ENCODE measurements at places on chromosomes 6 and 20.

DNA sequence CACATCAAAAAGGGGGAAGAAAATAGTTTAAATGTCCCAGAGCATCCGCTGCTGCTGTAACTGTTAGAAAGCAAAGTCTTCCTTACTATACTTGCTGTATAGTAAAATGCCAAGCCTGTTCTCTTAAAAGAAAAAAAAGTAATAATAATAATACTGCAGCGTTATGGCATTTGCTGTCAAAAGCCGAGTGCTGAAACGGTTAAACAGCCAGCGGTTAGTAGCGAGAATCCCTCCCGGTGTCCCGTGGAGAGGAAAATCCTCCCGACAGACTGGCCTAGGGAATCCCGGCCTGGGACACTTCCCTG, 19.5 kb upstream of the NFATC2 start:
- DNase-seq, result no peak

DNA sequence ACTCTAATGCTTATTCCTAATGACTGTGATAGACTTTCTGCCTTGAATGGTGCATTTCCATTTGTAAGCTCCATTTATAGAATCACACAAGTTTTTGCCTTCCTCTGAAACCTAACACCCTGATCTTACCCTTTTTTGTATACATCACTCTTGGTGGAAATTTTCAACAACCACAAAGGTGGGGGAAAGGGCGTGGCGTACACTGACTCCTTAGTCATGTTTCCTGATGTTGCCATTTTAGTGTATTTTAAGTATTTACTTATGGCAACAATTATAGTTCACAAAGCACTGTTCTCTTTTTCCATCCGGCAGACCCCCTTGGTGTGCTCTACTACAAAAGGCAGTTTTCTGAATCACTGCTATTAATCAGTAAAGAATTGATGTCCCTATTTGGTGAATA, 92.0 kb downstream of the ATXN1 start:
- no peak for DNase-seq

DNA sequence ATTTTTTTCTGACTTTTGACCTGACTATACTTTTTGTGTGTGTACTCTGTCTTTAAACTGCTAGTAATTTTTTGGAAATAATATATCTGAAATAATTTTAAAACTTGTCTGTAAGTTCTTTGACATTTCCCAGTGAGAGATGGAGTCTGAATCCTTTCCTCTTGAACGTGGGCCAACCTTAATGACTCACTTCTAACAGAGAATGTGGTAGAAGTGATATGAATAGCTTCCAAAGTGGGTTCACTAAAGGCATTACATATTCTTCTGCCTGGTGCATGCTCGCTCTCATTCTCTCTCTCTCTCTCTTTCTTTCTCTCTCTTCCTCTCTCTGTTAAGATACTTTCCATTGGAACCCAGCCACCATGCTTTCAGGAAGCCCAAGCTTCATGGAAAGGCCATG, 108.7 kb upstream of the FERMT1 start:
- DNase-seq, result no peak

GRCh38 chr6:82569022-82569421, 205.4 kb downstream of the TPBG start:
- DNase-seq, result no peak

GRCh38 chr6:122289762-122290539, 109.5 kb upstream of the HSF2 start:
- no peak for DNase-seq

- DNase-seq, result no peak
These were observed 77.5 kb downstream of the FOXA2 start for GRCh38 chr20:22506827-22507226.

DNA sequence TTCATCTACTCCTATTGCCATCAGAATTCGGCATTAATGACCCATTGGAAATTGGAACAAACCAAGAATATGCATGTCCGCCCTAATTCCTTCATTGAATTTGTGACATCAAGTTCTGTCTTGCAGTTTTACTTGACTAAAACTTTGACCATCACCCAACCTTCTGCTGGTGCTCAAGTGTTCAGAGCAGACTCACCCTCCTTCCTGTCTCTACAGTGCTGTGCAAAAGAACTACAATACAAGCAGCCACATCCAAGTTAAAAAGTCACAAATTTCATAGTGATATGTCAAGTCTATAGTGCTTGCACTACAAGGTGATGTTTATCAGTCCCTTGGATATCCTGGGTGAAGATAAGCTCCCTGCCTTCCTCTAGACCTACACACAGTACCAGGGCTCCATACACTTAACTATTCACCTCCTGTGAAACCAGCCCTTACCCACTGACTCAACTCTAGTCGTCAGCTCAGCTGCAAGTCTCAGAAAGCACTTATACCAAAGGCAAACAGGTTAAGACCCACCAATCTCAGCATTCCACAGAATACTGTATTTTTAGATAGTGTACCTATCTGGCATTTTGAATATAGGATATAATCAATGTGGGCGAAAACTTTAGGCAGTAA, 23.6 kb downstream of the SNX5 start:
- no peak for DNase-seq

DNA sequence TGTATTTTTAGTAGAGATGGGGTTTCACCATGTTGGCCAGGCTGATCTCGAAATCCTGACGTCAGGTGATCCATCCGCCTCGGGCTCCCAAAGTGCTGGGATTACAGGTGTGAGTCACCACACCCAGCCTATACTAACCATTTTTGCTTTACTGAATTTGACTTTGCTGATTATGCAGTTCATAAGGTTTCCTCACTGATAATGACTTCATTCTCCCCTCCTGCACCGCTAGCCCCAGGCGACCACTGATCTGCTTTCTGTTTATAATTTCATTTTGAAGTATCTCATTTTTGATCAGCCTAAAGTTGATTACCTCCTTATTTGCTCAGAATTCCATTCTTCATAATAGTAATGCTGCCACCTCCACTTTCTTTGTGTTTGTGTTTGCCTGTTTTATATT, 48.7 kb upstream of the FAM83D start:
- no peak for DNase-seq

GRCh38 chr6:13531956-13532355, 42.4 kb upstream of the SIRT5 start:
- DNase-seq, result no peak

DNA sequence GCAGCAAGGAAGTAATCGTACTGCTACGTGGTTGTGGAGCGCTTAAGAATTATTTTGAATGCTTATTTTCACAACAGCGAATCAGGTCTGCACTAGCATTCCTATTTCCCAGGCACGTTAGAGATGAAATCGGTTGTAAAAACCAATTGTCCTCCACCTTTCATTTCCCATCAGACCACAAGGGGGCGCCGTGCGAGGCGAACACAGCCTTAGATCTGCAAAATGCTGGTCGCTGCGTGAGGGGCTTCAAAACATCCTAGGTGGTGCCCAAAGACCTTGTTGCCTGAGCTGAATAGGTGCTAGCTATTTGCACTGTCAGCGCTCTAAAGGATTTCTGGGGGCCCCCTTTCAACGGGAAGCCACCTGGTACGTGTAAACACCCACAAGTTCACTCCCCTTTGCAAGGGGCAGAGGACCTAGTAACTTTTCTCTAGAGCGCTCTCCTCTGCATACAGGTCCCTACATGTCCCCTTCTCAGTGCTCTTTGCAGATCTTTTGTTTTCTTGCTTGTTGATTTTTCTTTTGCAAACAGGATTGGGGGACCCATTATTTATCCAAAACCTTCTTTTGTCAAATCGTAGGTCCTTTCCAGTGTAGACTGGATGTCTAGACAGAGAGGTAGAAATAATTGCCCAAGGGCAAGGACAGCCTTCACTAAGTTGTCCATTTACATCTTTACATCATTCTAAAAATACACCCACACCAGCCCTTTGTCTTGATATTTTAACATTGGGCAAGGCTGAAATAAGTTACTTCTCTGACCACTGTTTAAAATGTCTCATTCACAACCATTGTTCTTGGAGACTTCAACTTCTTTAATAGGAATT, 59.8 kb downstream of the NEDD9 start:
- no peak for DNase-seq

GRCh38 chr6:131923356-131923755, 27.8 kb downstream of the CCN2 start:
- no peak for DNase-seq

Measured in GM04503 (cell line).